ENCODE measurements at places on chromosomes 3 and 15. TPM values are rescaled to one million over a fixed set of nuclear protein-coding genes. Genes with fewer than 3 reads are reported as not detected.

DNA sequence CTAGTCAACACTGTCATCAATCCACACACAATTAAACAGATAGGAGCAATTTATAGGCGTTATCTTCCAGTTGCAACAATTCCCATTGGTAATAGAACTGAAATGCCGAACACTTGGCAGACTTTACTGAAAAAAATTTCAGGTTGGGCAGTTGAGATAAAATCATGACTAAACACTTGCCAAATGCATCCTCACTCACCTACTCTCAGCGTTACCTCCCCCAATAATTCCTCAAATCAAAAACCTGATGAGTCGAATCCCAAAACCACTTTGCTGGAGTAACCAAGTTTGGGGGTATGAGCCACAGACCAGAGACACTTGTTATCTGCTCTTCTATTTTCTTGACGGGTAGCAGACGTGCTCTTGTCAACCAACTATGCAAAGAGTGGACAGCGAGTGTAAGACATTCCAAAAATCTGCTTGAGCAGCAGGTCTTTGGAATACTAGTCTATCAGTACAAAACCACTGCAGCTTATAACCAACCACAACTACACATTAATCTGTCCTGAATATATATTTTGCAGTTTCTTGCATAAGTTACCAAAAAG, 30.3 kb downstream of the PPP1R2 start:
- no peak for DNase-seq

DNA sequence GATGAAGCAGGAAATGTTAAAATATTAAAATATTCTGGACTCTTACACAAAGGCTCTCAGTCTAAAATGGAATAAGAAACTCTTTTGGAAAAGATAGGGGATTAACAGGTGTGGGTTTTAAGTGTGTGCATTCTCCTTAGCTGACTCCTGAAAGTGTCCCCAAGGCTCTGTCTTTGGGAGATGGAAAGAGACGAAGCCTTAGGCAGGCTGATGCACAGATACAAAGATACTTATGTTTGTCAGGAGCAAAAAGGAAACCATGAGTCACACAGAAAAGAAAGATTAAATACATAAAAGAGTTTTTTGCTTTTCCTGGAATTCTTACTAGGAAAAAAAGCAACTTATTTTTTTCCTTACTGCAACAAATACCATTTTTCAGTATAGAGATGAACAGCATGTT, 23.8 kb upstream of the ABI3BP start:
- no peak for DNase-seq

GRCh38 chr3:17039594-17039993, 154.8 kb downstream of the PLCL2 start:
- no peak for DNase-seq

Gene SLC22A14
- 1.1 TPM for polyA plus RNA-seq

Gene TLR9
- 0.18 TPM for polyA plus RNA-seq
